Activated T-cell treated with anti-CD3 and anti-CD28 coated beads for 48 hours (primary cell): ENCODE measurements at places on chromosomes 11 and 22.

DNA sequence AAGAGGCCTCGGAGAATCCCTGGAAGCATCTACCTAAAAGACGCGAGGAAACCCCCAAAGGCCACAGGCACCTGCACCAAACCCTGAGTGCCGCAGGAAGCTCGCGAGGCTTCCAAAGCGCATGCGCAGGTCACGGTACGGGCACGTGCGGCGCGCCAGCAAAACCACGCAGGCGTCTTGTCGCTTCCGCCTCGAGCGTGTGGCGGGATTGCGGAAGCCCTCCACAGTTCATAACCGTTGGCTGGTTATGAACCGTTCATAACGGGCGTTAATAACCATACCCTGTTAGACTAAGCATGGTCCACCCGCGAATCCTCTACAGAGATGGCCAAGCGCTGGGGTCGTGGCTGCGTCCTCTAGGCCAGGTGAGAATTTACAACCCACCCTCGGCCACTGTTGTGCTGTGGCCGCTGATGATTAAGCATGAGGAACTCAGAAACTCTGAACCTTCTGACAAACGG, 46.4 kb downstream of the MORC2 start:
- DNase-seq = peak; percentile 78

DNA sequence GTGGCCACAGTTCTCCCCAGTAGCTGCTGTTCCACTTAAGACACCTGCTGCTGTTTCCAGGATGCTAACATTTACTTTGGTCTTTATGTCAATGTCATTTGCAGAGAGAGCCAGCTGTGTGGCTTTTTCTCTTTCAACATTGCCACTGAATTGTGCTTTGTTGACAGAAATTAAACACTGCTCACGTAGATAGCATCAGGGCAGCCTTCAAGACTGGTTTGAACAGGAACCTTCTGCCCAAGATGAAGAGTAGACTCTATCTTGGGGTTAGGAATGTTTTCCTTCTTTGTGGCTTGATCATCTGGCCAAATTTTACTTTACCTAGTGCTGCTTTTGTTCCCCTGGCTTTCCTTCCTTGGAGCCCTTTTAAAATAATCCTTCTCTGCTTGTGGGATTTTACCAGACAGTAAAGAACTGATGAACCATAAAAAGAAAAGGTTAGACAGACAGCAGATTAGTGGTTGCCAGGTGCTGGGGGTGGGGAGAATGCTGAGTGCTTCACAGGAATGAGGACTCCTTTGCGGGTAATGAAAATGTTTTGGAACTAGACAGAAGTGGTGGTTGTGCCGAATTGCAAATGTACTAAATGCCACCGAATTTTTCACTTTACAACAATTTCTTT, 22.7 kb upstream of the XBP1 start:
- DNase-seq = no peak

- no peak for DNase-seq
These were observed 23.7 kb downstream of the FAR1 start for GRCh38 chr11:13692172-13692571.

DNA sequence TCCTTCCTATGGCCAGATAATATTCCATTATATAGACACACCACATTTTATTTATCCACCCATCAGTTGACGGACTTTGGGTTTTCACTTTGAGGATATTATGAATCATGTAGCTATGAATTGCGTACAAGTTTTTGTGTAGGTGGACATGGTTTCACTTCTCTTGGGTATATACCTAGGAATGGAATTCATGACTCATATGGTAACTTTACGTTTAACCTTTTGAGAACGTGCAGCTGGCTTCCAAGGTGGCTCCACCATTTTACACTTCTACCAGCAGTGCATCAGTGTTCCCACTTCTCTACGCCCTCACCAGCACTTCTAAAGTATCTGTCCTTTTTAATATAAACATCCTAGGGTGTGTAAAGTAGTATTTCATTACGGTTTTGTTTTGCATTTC, 112.0 kb downstream of the PLEKHA7 start:
- DNase-seq = peak; percentile 18

- no peak for DNase-seq
These were observed 7.4 kb upstream of the IFITM3 start for GRCh38 chr11:328012-328411.

GRCh38 chr22:43890901-43891331, 897 bp downstream of the PNPLA5 start:
- no peak for DNase-seq

DNA sequence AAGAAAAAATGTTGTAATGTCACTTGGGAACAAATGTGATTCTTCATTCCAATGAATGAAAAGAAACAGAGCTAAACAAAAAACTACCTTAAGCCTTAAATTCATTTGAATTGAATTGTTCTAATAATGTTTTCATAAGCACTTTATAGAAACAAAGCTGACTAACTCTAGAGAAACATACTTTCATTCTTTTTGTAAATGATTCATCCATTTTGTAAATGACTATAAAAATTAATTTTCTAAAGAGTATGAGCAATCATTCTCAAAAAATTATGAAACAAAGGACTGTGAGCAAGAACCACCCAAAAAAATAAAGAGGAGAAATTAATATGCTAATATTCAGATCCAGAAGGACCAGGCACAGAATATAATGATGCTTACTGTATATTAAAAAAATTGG, 986.5 kb upstream of the CHORDC1 start:
- DNase-seq = no peak

GRCh38 chr11:45100339-45100738, 46.1 kb upstream of the PRDM11 start:
- DNase-seq = no peak

DNA sequence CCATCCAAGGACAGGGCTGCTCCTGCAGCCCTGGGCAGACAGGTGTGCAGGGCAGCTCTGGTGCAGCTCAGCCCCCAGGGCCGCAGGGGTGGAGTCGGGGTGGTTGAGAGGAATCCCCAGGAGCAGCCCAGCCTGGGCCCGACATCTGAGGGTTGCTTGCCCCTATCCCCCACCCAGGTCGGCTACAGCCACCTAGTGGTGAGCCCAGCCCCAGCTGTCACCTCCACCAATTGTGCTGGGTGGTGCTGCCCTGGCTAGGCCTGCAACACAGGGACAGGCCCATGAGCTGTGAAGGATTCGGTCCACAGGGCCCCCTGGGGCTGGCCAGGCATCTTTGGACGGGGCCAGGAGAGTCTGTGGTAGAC, 29.6 kb downstream of the RTN4R start:
- peak; percentile 59 for DNase-seq

DNA sequence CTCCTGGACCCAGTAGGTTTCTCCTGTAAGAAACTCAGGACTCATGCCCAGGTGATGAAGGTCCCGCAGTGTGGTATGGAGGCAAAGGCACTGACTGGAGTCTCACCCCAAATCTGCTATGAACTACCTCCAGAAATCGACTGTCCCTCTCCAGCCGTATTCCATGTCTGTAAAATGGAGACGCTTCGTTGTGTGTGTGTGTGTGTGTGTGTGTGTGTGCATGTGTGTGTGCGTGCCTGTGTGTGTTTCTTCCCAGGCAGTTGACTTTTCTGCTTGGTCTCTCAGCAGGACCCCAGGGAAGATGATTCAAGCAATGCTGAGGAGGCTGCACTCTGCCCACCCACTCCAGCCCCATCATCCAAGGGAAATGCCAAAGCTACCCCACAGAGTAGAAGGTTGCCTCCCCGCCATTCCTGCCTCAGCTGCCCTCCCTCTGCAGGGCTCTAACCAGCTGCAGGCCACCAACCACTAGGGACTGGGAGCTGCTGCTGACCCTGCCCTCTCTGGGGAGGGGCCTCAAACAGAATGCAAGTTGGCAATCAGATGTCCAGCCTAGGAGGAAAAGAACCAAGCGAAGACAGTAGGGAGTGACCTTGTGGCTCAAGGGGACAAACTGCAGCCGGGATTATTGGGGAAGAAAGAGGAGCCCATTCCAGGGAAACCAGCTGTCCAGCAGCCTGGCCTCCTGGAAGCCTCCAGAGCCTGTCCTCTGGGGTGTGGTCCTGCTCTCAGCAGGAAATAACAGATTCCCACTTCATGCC, 56.2 kb downstream of the SLC22A12 start:
- no peak for DNase-seq

DNA sequence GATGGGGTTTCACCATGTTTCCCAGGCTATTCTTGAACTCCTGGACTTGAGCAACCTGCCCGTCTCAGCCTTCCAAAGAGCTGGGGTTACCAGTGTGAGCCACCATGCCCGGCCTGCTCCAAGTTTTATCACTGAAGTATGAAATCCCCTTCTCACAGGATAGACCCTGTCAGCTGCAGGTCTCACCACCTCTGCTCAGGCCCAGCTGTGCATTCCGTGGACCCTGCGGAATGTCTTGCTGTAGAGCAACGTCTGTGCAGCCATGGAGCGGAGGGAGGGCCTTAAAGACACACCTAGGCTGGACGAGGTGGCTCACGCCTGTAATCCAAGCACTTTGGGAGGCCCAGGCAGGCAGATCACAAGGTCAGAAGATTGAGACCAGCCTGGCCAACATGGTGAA, 625.4 kb downstream of the BRD1 start:
- DNase-seq = no peak

DNA sequence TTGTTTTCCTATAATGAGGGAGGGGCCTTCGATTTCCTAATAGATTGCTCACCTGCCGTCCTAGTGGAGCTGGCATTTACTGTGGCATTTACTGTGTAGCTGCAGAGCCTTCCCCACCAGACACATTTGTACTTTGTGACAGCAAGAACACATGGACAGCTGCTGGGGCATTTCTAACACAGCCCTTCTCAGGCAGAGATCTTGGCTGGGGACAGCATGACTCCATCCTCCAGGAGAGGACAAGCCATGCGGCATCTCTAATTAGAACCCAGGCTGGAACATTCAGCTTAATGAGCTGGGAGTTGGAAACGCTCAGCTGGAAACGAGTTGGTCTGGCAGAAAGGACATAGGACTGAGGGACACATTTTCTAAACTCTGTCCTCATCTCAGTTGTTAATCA, 887.5 kb downstream of the NTM start:
- no peak for DNase-seq

GRCh38 chr11:64711138-64711955, 11.7 kb downstream of the NRXN2 start:
- DNase-seq = no peak

DNA sequence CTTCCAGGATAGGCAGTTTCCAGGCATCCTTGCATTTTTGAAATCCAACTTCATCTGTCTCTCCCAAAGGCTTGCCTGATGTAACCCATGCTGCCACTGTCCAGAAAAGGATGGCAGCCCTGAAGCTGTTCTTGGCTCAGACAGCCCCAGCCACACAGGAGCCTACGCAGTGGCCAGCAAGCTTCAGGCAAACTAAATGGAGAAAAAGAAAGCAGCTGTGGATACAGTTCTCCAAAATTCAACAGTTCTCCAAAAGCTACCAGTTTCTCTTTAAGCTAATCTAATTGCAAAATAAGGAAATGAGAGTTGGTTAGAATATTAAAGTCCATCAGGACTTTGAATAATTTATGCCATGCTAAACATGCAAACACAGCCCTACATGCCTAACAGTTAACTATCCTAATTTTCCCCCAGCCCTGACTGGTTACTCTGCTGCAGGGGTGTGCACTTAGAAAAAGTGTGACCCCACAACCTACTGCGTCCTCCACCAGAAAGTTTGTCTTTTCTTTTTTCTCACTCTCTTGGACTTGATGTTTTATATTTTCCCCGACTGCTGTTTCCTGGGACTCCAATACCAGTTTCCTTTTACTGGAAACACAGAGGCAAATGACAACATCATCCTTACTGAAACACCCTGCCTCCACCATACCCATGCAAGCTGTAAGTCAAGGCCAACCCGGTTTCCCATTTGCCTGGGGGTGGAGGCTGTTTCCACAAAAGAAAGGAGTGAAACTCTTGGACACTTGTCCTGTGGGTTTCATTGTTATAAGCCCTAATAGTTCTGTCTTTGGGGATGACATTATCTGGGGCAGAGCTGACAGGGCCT, 69.1 kb upstream of the OR5AN1 start:
- DNase-seq = no peak

DNA sequence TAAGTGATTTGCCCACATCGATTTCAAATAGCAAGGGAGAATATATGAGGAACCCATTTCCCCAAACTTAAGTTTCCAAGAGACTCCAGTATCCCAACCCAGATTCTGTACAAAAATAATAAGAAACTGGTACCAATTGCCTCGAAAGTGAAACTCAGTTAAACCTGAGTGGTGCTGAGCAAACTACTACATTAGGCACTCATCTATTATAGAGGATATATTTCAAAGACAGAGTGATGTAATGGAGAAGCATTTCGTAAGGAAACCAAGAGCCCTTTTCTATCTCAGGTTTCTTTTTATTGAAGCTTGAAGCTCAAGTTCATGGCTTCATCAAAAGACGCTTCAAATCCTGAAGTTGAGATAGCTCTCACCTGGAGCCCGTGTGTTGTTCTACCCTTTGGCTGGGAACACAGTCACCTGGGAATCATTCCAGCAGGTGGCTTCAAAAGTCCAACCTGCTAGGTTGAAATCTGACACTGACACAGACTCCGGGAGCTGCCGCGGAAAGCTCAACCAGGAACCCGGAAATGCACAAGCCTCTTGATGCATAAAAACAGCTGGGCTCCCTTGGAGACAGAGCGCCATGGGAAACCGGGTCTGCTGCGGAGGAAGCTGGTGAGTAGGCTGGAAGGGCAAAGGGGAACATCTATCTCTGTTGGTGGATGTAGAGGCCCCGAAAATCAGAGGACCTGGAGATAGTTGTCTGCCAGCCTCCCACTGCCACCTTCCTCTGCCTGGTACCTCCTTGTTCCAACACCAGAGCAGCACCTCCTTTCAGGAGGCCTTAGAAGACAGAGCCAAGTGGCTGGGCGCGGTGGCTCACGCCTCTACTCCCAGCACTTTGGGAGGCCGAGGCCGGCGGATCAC, at the start of gene C11orf52:
TSS of gene C11orf52 (plus strand) at position 524 of the 867 bp plus-strand sequence. CDS start at position 584, 60 bp downstream.
- DNase-seq = no peak

DNA sequence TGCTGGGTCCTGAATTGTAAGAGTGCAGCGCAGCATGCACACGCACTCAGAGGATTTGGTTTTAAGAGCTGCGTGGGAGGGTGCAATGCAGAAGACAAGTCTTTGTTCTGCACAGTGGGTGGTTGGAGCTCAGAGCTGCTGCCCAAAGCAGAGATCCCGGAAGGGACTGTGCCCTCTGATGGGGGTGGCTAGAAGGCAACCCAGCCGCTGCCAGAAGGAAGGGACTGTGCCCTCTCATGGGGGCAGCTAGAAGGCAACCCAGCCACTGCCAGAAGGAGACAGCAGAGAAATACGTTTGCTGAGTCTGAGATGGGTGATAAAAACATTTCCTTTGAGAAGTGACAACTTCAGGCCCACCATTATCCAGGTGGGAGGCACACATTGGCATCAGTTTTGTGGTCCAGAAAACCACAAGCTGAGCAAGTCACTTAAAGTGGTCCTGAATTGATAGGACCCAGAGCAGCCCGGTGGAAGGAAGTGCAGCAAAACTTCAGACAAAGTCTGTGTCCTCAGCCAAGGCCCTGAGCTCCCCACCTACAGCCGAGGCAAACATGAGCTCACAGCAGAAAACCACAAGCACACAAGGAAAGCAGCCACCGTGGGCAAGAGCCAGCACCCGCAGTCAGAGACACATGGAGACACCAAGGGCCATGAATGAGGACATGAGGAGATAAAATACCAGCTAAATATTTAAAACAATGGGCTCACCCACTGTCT, 4.3 kb downstream of the KRTAP5-6 start:
- peak; percentile 16 for DNase-seq

- no peak for DNase-seq
These were observed 131.9 kb downstream of the MPPED1 start for GRCh38 chr22:43543522-43544288.
